ENCODE measurements at places on chromosomes 7 and 10.

GRCh38 chr7:112288301-112288700 lies 81.8 kb downstream of the ZNF277 start:
- no peak for DNase-seq

DNA sequence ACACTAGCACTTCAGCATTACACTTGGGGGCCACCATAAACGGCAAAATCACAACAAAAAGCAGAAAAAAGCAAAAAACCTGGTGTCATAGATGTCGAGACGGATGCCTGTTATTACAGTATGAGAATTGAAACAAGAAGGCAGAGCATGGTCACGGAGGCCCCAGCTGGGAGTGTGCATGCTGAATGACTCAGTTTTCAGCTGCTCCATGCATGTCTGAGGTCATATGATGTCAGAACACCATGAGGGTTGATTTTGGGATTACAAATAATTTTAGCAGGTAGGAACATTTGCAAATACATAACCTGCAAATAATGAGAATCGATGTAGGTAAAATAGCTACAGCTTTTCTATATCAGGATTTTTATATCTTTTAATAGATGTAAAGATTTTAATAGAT lies 19.1 kb downstream of the ZMYND11 start:
- DNase-seq, result no peak

DNA sequence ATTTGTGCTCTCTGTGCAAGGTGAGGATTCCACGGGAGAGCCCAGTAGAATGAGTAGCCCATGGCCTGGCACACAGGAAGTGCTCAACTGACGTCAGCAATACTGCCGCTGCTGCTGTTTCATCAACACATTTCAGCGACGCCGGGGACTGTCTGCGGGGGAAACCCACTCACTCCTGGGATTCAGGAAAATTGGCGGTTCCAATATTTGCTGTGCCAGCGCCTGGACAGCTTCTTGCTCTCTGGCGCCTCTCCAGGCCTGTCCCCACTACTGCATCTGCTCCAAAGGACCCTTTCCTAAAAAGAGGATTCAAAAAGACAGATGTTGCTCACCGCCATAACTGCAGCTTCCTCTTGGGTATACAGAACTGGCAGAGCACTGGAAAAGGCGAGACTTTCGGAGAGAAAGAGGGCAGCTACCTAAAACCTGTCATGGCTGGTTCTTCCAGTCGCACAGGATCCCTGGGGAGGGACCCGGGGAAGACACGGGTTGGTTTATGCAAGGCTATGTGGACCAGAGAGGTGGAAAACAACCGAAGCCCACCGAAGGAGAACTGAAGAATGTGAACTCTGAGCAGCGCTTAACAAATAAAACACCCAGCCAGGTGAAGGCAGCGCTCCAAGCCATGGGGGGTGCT lies 39.7 kb upstream of the ENO4 start:
- no peak for DNase-seq

DNA sequence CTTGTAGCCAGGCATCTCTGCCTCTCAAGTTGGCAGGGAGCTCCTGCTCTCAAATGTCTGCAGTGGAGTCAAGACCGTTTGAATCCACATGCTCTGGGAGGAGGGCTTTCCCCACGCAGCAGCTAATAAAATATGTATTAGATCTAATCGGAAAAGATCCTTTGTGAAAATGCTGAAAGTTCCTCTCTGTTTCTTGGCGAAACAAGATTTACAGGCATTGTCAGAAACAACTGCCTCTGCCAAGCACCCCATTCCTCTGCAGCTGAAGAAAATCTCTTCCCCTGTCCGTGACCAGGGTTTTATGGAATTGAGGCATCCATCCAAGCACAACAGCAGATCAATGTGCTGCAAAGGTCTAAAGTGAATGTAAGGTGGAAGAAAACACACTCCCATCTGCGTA lies 165.8 kb downstream of the TCERG1L start:
- no peak for DNase-seq

- DNase-seq, result no peak
Observed at GRCh38 chr7:85095366-85095765, 91.5 kb downstream of the SEMA3D start.

DNA sequence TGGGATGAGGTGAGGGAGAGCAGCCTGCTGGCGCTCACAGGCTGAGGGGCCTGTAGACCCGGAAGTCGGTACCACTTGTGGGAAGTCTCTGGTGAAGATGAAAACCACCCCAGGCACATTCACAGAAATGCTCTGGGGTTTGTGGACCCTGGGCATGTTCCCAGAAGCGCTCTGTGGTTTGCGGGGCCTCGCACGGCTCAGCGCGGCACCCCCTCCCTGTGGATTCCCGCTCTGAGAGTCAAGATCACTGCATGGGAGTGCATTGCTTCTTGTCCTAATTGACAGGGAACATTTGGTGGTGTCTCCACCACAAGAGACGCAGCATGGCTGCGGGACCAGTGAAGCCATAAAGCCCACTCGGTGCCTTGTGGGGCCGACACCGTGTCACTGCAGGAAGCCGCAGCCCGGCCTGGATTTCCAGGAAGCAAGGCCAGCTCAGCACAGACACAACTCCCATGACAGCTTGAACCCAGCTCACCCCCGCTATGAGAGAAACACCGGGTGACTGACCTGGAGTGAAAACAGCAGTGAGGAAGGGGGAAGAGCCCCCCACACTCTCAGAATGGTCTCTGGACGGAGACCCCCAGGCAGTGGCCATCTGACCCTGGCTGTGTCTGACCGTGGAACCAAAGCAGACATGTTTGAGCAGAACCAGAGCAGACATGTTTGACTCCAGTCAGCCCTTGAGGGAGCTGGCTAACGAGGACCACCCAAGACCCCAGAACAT lies 157.2 kb downstream of the PTPRN2 start:
- DNase-seq, result no peak

GRCh38 chr7:92691578-92691977 lies 101.4 kb upstream of the FAM133B start:
- DNase-seq, result no peak

DNA sequence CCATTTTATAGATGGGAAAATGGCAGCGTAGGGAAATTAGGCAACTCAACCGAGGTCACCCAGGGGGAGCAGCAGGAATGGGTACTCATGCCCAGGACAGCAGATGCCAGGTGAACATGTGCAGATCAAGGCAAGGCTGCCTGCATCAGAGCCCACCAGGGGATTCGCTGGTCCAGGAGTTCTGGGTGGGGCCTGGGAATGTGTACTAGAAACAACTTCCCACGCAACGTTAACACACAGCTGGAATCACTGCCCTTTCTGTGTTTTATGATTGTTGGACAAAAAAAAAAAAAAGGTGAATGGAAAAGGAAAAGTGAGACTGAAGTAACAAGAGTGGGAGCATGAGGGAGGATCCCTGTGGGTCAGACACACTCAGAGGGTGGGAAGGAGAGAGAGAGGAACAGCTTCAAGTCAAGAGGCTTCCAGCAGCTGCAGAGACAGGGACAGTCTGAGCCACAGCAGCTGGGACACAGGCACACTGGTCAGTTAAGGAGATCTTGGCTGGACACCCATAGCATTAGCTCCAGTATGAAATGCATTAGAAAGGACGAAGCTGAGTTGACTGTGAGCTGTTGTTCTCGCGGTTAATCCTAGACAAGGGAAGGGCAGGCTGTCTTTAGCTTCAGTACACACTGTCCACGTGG lies 187.9 kb upstream of the INHBA start:
- DNase-seq, result no peak

DNA sequence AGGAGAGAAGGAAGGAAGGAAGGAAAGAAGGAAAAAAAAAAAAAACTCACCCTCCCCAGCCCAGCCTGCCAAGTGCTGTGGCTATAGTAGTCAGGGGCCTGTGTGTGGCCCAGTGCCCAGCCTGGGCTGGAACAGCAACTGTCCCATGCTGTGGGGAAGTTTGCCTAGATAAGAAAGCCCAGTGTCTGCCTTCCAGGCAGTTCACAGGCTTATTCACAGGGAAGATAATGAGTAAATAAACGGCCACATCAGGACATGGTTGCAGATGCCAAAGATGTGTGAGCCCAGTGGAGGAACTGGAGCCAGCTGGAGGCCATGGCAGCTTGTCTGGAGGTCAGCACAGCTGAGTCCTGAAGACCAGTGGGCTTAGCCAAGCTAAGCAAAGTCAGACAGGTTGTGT lies 132.4 kb upstream of the FOXK1 start:
- no peak for DNase-seq

DNA sequence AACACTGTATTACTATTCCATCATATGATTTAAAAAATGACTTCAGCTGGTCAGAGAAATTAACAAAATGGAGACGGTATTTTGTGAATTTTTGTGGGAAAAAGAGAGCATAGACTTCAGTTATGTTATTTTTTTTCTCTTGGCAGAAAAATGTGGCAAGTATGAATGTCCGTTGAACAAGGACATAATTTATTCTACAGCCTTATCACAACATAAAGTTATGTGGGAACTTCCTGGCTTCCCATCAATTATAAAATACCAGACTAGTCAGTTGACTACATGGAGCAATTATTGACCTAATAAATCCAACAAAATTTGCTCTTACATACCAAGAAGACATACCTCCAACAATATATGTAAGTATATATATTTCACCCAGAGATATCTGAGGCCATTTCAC lies 88.6 kb upstream of the PPP1R3A start:
- DNase-seq, result no peak

DNA sequence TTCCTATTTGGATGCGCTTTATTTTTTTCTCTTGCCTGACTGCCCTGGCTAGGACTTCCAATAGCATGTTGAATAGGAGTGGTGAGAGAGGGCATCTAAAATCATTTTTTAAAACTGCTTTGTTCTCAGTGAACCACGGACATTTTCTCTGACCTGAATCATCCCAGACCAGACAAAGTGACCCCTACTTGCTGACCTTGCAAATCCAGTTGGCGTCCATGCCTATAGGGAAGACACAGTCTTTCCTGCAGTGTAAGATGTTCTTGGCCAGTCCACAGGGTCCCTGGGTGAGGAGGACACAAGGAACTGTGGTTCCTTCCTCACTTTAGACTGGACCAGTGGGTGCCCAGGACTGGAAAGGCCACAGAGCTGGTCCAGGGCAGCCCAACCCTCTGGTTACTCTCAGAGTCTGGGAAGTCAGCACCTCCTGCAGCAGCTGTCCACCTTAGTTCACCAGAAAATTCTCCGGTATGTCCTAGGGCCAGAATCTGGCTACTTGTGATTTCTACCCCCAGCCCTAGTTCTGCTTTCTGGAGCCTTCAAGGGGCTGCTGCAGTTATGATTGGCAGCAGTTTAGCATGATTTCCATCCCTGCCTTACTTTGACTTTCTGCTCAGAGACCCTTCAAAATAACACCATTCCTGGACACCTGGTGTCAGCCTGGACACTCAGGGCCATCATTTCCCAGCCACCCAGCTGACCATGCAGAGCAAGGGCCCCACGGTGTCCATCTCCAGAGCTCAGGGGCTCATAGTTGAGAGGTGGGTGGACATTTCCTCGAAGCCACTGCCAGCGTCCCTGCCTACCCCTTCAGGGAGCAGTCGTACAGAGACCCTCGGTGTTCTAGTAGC lies 19.3 kb downstream of the VIPR2 start:
- DNase-seq, result no peak

- DNase-seq, result peak; percentile 45
Observed at GRCh38 chr10:80196270-80196949, 8.9 kb downstream of the ANXA11 start.
